GM23248 (cell line): ENCODE measurements at places on chromosomes 4 and X.

- H3K4me3 ChIP-seq = no peak overlapping the region
- no peaks in the 10 kb centered on the region for H3K36me3 ChIP-seq
- H3K27ac ChIP-seq = no peak overlapping the region
Measured at GRCh38 chr4:151781026-151781425, 20.2 kb upstream of the GATB start.

- H3K4me1 ChIP-seq = no peaks in the 10 kb centered on the region
- H3K27me3 ChIP-seq = no peaks in the 10 kb centered on the region
- no peaks in the 10 kb centered on the region for H3K36me3 ChIP-seq
- DNase-seq = no peak
- no peak overlapping the region for H3K4me3 ChIP-seq
- H3K27ac ChIP-seq = no peak overlapping the region
Measured at GRCh38 chr4:101000496-101000895, 346.8 kb downstream of the PPP3CA start.

DNA sequence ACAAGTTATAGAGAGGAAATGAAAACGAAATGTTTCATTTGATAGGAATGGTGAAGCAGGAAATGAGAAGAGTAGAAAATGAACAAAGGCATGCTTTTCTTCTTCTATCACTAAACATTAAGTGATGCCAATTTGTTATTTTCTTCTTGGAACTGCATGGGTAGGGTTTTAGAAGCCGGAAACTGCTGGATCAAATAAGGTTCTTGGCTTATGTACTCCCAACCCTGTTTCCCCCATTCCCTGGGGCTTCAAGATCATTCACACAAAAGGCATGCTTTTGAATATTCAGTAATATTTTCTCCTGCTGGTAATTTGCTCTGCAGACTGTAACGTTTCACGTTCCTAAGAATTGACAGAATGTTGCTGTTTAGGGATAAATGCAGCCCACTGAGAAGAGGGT, 224.1 kb downstream of the NLGN4X start:
- H3K4me1 ChIP-seq = no peaks in the 10 kb centered on the region
- H3K27me3 ChIP-seq = no peaks in the 10 kb centered on the region
- DNase-seq = no peak
- H3K27ac ChIP-seq = no peak overlapping the region
- no peak overlapping the region for H3K4me3 ChIP-seq

- no peaks in the 10 kb centered on the region for H3K27me3 ChIP-seq
- 0 out of 2 replicates have a peak within 1 kb of the TSS, but pooled peaks have one; percentile 27 for H3K27ac ChIP-seq
- no peaks in the 10 kb centered on the region for H3K36me3 ChIP-seq
- H3K4me1 ChIP-seq = 0 out of 2 replicates have a peak, but pooled peaks cover 2% of the 10 kb centered on the region
Measured at GRCh38 chrX:72131317-72132294, at the start of gene RTL5. TSS of gene RTL5 (minus strand) at chrX:72131915.

DNA sequence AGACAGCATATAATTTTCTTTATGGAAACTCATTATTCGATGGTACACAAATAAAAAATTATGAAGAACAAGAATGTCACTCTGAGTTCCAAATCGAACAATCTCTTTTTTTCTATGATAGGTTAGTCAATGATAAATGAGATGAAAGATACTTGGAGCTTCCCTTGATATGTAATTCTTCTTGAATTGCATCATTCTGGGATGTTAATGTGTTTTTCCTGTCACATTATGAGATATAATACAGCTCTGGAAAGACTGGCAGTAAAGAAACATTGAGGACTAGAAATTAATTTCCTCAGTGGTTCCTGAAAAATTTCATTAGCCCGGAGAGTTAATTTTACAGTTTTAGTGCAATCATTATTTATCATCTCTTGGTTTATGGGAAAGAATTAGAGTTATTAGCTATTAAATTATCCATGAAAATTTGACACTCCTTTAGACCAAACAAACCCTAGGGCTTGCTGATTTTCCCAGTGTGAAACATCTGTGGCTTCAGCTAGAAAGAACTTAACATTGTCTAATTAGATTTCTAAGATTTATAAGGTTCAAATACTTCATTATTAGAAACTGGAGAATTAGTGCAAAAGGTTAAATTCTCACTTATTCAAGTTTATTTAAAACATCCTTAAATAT, 1546.6 kb upstream of the TENM3 start:
- no peak overlapping the region for H3K27ac ChIP-seq
- H3K36me3 ChIP-seq = no peaks in the 10 kb centered on the region
- DNase-seq = no peak

GRCh38 chrX:87397103-87397886, 120.3 kb upstream of the KLHL4 start:
- no peaks in the 10 kb centered on the region for H3K4me1 ChIP-seq
- no peaks in the 10 kb centered on the region for H3K36me3 ChIP-seq
- H3K27me3 ChIP-seq = no peaks in the 10 kb centered on the region
- no peak overlapping the region for H3K27ac ChIP-seq
- no peak overlapping the region for H3K4me3 ChIP-seq

GRCh38 chrX:41971346-41971745, 48.0 kb upstream of the CASK start:
- no peak overlapping the region for H3K4me3 ChIP-seq
- H3K36me3 ChIP-seq = no peaks in the 10 kb centered on the region
- no peak for DNase-seq
- no peaks in the 10 kb centered on the region for H3K27me3 ChIP-seq

DNA sequence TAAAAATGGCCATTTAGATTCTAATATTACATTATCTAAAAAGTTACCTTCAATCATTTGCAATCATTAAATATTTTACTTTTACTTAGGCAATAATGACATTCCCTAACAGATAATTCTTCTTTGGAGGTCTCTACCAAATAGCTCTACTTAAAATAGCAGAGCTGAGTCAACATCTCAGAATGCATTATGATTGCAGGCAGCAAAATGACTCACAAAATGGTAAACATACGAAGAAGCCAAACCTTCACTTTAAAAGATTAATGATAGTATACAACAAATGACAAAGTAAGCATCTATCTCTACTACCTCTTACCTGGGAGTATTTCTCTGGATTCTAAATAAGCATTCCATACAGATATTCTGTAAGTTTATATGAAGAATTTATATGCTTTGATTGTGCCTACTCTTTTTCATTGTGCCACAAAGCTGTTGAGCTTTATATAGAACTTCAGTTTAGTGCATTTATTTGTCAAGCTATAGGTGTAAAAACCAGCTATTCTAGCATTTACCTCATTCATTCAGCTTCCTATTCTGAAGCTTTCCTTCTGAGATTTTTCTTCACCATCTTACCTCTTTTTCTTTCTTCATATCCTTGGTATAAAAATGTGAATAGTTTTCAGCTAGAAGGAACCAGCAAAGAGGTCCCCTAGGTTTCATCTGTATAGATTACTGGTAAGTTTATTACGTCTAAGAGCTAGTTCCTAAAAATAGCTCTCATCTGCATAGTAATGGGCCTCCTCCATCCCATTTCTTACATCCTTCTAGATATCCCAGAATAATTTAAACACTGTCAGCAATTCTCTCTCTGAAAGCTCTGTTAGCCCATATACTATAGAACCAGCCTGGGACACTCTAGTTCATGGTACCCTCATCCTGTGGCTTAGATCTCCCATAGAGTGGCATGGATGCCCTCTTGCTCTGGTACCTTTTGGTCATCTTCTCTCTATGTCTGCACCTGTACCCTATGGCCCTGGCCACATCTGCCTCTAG, 17.2 kb upstream of the SPCS3 start:
- no peaks in the 10 kb centered on the region for H3K27me3 ChIP-seq
- no peak overlapping the region for H3K4me3 ChIP-seq
- no peaks in the 10 kb centered on the region for H3K36me3 ChIP-seq
- H3K4me1 ChIP-seq = peaks cover 18% of the 10 kb centered on the region
- no peak overlapping the region for H3K27ac ChIP-seq
- DNase-seq = peak; percentile 88

GRCh38 chr4:137543198-137543597, 10.9 kb upstream of the PCDH18 start:
- H3K36me3 ChIP-seq = no peaks in the 10 kb centered on the region
- peak overlapping the region; percentile 68; the same call in 1 of the 2 replicates for H3K4me3 ChIP-seq
- H3K27me3 ChIP-seq = no peaks in the 10 kb centered on the region
- H3K27ac ChIP-seq = peak overlapping the region; percentile 77
- no peak for DNase-seq

- H3K4me3 ChIP-seq = no peak overlapping the region
- no peaks in the 10 kb centered on the region for H3K4me1 ChIP-seq
- no peaks in the 10 kb centered on the region for H3K27me3 ChIP-seq
- H3K27ac ChIP-seq = no peak overlapping the region
- DNase-seq = no peak
Measured at GRCh38 chr4:2080429-2081300, 21.5 kb downstream of the NAT8L start.

DNA sequence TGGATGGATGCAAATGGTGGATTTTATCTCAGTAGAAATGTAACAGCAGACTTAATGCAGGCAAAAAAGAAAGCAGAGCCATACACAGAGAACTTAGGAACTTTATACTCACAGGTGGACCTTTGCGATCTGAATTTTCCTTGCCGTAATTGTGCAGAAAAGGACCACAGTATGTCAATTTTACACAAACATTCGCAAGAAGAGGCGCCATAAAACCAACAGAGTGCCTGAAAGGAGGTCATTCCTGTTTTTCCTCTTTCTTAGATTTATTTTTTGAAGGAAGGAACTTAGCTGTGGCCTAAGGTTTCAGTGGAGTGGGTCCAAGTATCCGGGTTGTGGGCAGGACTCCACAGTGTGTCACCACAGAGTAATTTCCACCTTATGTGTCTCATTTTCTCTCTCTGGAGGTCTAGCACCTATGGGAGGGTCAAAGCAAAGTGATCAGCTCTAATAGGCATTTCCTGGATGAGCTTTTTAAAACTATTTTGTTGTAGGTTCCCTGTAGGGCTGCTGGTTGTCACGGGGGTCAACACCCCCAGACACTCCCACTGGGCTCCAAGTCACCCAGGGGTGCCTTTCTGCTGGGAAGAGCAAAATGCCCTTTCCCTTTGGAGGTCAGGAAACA, 24.7 kb upstream of the PBDC1 start:
- peak overlapping the region; percentile 62 for H3K4me3 ChIP-seq
- peaks cover 11% of the 10 kb centered on the region; the same call in 1 of the 2 replicates for H3K4me1 ChIP-seq
- H3K36me3 ChIP-seq = no peaks in the 10 kb centered on the region
- no peaks in the 10 kb centered on the region for H3K27me3 ChIP-seq
- H3K27ac ChIP-seq = peak overlapping the region; percentile 67

DNA sequence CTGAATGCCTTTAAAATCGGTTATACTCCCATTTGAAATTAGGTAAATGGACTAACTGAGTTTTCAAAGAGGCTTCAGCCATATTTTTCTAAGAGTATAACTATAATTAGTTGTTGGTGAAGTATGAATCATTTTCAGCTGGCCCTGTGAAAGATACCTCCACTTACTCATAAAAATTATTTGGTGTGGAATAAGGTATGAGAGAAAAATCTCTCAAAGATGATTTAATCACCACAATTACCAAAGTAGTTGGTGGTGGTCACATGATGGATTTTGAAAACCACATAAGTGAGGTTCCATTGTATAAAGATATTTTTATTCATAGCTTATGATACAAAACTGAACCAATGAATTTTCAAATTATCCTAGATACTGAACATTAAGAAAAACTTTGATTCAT, 9.0 kb upstream of the KLHL2 start:
- H3K4me3 ChIP-seq = no peak overlapping the region
- no peak overlapping the region for H3K27ac ChIP-seq
- H3K4me1 ChIP-seq = peaks cover 30% of the 10 kb centered on the region
- no peaks in the 10 kb centered on the region for H3K36me3 ChIP-seq
- no peaks in the 10 kb centered on the region for H3K27me3 ChIP-seq

- DNase-seq = no peak
- peaks cover 32% of the 10 kb centered on the region for H3K36me3 ChIP-seq
- peaks cover 14% of the 10 kb centered on the region for H3K4me1 ChIP-seq
- H3K27ac ChIP-seq = no peak overlapping the region
- H3K27me3 ChIP-seq = no peaks in the 10 kb centered on the region
Measured at GRCh38 chr4:53465281-53465680, 87.8 kb downstream of the FIP1L1 start.

- no peak overlapping the region for H3K4me3 ChIP-seq
- DNase-seq = no peak
- H3K27me3 ChIP-seq = no peaks in the 10 kb centered on the region; the same call in 1 of the 2 replicates
- H3K27ac ChIP-seq = no peak overlapping the region
Measured at GRCh38 chrX:153832728-153833127, 2.4 kb upstream of the PDZD4 start.

GRCh38 chrX:41127477-41128192, 42.4 kb downstream of the USP9X start:
- H3K36me3 ChIP-seq = peaks cover 10% of the 10 kb centered on the region; the same call in 1 of the 2 replicates
- H3K4me1 ChIP-seq = no peaks in the 10 kb centered on the region; the same call in 1 of the 2 replicates
- H3K27me3 ChIP-seq = no peaks in the 10 kb centered on the region
- DNase-seq = no peak
- no peak overlapping the region for H3K27ac ChIP-seq
- H3K4me3 ChIP-seq = no peak overlapping the region

GRCh38 chrX:133337250-133337649, 78.0 kb downstream of the GPC4 start:
- no peaks in the 10 kb centered on the region for H3K36me3 ChIP-seq
- no peaks in the 10 kb centered on the region for H3K27me3 ChIP-seq
- no peak overlapping the region for H3K27ac ChIP-seq
- no peak for DNase-seq
- H3K4me3 ChIP-seq = no peak overlapping the region
- H3K4me1 ChIP-seq = no peaks in the 10 kb centered on the region

GRCh38 chr4:23874536-23874901, 15.3 kb downstream of the PPARGC1A start:
- H3K4me3 ChIP-seq = no peak overlapping the region
- H3K36me3 ChIP-seq = no peaks in the 10 kb centered on the region
- no peak for DNase-seq
- no peaks in the 10 kb centered on the region for H3K4me1 ChIP-seq
- H3K27me3 ChIP-seq = peaks cover 4% of the 10 kb centered on the region

DNA sequence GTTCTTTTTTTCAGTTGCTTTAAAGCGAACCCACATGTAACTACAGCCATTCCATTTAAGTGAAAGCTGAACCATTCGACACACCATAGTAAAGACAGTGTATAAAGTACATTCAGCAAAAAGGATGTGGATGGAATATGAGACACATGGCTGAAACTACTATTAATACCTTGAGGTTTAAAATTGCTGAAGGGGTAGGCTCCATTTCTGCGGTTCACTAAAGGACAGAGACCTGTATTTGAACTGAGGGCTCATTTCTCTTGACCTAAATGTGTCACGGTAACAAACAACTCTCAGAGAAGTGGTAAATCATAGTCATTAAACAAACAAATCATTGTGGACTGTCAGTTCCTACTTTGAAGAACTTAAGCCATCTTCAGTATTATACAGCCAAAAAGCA, 1085.6 kb upstream of the TENM3 start:
- DNase-seq = no peak
- H3K27me3 ChIP-seq = no peaks in the 10 kb centered on the region
- no peak overlapping the region for H3K27ac ChIP-seq
- H3K4me1 ChIP-seq = no peaks in the 10 kb centered on the region
- H3K36me3 ChIP-seq = no peaks in the 10 kb centered on the region
- no peak overlapping the region for H3K4me3 ChIP-seq

DNA sequence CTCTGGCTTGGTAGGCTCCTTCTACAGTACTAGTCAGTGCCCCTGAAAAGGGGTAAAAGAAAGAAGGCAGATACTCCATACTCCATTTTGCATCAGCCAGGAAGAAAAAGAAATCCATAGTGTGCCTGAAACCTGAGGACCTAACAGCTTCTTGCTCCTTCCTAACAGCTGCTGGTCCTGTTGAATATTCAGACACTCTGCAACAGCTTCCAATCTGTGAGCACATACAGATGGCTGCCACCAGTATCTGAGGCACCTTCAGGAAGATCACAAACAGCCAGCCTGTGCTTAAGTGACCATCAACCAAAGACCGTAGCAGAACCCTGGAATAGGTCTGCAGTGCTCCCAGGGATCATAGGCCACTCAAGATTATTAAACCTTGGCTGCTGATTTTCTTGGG, 4.3 kb downstream of the GIMD1 start:
- no peak overlapping the region for H3K4me3 ChIP-seq
- no peaks in the 10 kb centered on the region for H3K36me3 ChIP-seq
- H3K27ac ChIP-seq = peak overlapping the region; percentile 69; the same call in 1 of the 2 replicates
- H3K27me3 ChIP-seq = no peaks in the 10 kb centered on the region
- no peak for DNase-seq
